Lung microvascular endothelial cell (primary cell): ENCODE measurements at places on chromosomes 1 and 21.

GRCh38 chr21:37770461-37770860 lies 145.8 kb downstream of the KCNJ6 start:
- no peak for DNase-seq

- no peak for DNase-seq
These were observed 102.7 kb upstream of the C1orf174 start for GRCh38 chr1:4002741-4003140.

DNA sequence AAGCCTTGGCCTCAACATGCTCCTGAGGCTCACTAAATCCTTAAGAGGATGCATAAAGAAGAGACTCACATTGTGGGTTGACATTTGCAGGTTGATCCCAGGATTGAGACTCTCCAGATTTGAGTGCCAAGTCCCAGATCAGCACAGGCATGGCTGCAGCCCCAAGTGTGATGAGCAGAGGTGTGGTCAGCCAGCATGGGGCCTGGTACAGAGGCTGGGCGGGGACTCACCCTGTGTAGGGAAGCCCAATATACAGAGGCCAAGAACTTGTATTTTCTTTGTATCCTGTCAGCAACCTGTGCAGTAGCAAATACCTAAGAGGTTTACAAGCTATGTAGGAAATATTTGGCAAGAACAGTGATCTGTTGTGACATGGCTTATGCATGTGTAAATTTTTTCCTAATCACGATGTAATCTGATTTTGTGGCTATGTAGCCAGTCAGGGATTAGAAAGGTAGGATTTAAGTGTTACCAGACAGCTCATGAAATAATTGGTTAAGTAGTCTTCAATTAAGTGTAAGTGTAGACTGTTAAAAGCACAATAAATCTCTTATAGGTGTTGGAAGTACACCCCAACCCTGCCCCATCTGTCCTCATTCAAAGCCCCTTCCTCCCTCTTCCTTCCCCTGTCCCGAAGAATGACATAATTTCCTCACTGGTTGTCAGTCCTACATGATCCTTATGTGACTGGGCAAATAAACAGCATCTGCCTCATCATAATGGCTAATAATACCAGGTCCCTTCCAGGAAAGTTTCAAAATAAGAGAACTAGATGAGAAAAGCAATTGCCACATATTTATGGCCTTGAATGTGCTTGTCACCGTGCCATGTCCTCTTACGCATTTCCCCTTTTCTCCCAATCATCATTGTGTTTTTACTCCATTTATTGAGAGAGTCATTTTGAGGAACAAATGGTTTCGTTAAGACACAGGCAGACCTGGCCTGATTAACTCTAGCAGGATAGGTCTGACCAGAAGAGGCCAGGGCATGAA lies 120.9 kb downstream of the HLX start:
- DNase-seq: peak; percentile 34

- DNase-seq: no peak
These were observed 26.1 kb upstream of the ZNF496 start for GRCh38 chr1:247357781-247358211.

DNA sequence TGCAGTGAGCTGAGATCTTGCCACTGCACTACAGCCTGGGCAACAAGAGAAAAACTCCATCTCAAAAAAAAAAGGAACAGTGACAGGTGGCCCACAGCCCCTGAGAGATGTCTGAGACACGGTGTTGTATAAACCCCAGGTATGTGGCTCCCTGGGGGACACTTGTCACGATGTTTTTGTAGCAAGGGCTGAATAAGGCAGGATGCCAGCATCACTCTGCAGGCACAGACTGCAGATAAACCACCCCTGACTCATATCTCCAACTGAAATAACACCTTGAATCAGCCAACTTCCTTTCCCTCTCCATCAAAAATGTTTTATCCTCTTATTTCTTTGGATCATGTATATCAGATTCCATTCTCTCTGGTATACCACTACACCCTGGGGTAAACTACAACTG lies 52.5 kb downstream of the NMNAT2 start:
- DNase-seq: peak; percentile 6

- peak; percentile 5 for DNase-seq
These were observed 61.4 kb downstream of the TMEM200B start for GRCh38 chr1:29062157-29062942.

DNA sequence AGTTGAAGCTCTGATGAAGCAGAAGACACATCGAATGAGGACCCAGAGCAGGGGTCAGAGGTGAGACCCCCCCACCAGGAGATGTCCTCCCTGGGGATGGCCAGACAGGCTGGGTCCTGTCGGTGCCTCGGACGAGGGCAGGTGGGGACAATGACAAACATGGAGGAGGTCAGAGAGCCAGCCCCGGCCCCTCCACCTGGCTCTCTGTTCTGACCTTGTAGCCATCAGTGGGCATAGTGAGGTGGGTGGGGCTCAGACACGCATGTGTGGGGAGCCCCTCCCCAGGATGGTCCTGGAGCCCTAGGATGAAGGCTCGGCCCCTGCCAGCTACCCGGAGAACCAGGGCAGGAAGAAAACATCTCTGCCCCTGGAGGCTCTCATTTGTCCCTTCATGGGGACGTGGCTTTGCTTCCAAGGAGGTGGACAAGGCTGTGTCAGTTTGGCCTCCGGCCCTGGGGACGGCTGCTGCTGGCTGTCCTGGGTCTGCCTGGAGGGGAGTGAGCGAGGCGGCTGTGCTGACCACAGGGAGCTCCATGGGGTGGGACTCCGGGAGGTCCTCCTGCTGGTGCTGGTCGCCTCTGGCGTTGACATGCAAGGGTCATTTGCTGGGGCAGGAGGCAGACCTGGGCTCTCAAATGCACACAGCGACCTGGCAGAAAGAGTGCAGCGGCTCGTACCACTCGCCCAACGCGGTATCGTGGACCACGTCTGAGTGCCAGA lies 2.6 kb downstream of the KRTAP10-6 start:
- no peak for DNase-seq

DNA sequence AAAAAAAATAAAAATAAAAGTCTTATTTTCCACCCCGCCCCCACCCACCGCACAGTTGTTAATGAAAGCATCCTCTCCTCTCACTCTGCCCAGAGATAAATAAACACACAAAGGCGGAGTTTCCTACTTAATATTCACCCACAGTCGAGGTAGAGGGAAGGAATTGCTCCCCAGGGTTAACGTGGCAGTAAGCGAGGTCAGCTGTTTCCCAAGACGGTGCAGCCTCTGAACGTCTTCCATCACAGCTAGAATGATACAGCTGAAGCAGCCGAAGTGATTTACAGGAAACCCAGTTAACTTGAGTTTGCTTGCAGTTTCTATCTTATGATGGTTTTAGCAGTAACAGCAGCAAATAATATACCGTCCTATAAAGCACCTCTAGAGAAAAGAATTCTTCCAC lies 283.9 kb downstream of the PBX1 start:
- DNase-seq: no peak

DNA sequence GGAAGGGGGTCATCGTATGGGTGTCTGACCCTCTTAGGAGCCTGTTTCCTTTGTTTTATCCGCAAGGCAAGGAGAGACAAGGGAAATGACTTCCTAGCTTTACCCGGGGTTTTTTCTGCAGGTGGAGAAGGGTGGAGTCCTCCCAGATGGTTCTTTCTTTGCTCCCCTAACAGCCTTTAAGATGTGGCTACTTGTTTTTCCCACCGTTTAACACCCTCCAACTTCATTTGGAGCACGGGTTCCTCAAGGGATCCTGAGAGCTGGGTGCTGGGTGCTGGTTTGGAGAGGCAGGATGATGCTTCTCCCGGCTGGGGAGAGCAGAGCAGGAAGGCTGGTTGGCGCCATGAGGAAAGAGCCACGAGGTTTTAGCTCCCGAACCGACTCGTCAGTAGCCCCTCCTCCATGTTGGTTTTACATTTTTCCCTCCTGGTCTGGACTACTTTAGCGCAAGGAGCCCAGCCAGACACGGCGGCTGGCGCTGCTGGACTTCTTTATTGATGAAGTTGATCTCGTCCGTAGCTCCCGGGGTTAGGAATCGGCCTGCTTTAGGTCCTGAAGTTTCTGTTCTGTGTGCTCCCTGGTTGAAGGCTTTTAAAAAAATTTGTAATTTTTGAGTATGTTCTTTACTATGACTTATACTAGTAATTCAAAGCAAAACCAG lies 1.4 kb downstream of the UCK2 start:
- peak; percentile 89 for DNase-seq

GRCh38 chr1:153035211-153035610 lies 4.2 kb downstream of the SPRR1B start:
- DNase-seq: no peak

GRCh38 chr1:35769188-35769758 lies 505 bp downstream of the CLSPN start:
- peak; percentile 90 for DNase-seq

DNA sequence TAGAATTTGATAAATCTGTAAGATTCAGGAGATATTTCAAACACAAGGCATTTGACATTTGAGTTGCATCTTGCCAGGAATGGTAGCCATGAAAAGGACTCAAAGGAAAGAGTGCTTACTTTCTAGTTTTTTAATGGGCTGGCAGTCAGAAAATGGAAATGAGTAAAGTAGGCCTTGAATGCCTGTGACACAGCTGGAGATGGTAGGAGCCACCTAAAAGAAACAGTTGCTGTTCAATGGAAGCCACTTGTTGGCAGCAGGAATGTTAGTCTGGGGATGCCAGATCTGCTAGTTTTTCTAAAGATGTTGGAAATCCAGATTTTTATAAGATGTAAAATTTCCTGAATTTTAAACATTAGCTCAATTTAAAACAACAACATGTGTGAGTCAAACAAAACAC lies 43.6 kb downstream of the CACHD1 start:
- no peak for DNase-seq

- no peak for DNase-seq
These were observed 230.1 kb downstream of the ADGRL2 start for GRCh38 chr1:82030830-82031229.

DNA sequence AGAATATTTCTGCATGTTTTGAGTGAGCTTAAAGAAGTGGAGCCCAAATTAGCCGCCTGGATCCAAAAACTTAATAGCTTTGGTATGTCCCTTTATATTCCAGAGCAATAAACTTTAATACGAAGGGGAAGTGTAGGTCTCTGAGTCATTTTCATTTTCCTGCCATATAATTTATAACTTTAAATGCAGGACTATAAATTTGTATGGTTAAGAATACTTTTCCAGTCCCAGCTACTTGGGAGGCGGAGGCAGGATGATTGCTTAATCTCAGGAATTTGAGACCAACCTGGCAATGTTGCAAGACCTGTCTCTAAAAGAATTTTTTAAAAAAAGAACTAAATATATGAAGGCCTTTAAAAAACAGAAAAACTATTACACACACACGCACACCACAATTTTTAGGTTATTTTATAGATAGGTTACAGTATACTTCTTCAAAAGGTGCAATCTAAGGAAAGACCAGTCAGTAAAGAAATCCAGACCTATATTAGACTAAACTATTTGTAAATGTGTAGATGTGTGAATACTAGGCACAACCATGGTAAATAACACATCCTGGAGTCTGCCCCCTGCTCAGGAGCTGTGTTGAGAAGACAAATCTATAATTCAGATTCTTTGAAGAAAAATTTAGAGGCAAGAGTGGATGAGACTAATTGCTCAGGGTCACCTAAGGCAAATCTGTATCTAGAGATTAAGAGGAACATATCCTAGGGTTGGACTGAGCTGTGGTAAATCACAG lies 80.3 kb downstream of the TTC3 start:
- DNase-seq: no peak

DNA sequence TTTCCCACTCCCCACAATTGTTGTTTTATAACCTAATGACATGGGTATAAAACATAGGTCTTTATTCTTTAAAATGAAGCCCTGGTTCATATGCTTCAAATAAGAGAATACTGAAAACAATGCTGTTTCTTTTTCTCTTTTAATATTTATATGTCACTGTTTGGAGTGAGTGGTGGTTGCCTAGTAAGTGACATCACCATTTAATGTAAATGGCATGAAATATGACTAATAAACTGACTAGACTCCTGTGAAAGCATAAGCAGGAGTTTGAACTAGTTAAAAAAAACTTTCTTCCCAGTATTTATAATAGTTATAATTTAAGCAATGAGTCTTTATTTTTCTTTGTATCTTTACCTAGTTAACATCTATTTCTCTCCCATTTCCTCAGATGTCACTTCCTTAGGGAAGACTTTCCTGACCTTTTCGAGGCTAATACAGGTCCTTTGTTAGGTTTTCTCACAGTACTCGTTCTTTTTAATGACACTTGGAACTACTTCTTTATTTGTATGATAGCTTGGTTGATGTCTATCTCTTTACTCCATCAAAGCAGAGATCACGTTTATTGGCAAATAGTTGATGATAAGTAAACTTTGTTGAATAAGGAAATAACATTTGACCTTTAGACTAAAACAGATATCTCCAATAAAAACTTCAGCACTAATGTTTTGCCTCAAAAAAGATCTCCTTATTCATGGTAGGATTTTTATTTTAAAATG lies 105.4 kb upstream of the PDC start:
- DNase-seq: peak; percentile 58

DNA sequence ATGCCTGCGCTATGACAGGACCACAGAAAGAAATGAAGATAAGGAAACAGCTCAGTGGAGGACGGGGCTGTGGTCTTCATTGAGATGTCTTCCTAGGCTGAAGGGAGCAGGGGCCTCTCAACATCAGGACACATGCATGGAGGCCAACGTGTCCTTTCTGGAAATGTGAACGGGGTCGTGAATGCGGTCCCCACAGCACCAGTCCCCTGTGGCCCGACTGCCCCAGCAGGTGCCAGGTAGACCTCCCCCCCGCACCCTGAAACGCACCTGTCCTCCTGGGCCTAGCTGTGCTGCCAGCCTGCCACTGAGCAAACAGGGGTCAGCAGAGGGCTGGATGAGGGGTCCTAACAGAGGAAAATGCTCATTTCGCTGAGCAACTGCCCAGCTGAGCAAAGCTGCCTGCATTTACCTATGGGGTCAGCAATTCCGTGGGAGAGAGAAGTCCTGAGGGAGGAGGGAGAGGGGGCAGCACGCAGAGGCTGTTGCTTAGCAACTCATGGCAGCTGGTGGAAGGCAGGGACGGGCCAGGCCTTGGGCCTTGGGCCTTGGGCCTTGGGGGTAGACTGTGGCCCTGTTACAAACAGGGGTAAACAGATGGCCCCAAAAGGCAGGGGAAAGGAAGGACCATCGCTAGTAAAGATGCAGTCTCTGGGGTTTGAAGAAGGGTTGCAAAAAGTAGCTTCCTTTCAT lies 77.4 kb downstream of the NPHP4 start:
- no peak for DNase-seq

DNA sequence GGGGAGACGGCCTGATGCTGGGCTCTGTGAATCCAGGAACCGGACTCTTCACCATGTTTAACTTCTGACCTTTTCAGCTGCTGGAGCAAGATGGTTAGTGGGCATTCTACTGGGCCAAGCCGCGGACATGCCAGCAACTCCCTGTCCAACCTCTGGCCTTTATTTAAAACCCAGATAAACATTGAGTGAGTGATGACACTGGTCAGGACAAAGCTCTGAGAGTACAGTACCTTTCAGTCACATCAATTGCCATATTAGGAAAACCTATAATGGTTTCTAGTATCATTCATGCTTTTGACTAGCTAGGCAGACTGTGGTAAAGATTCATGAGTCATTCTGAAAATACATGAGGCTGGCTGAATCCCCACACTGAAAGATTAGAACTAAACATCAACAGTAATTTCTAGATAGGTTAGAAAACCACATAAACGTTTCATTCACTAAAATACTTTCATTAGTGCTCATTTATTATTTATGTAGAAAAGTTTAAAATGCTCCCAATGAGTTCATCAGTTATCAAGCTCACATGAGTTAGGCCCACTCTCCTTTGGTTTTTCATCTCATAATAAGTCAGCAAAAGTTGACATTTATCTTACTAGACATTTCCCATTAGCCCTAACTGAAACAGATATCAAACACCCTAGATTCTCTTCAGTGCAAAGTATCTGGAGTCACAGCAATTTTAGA lies 7.1 kb upstream of the ACTA1 start:
- no peak for DNase-seq

- DNase-seq: no peak
These were observed 141.3 kb upstream of the IGSF21 start for GRCh38 chr1:17966341-17966740.
